ENCODE measurements at places on chromosomes 6 and 20.
A peak's percentile ranks its signal among the peaks of the same experiment; 100 is the strongest.

GRCh38 chr6:74657011-74657410 lies 548.8 kb downstream of the COL12A1 start:
- DNase-seq = peak; percentile 10

DNA sequence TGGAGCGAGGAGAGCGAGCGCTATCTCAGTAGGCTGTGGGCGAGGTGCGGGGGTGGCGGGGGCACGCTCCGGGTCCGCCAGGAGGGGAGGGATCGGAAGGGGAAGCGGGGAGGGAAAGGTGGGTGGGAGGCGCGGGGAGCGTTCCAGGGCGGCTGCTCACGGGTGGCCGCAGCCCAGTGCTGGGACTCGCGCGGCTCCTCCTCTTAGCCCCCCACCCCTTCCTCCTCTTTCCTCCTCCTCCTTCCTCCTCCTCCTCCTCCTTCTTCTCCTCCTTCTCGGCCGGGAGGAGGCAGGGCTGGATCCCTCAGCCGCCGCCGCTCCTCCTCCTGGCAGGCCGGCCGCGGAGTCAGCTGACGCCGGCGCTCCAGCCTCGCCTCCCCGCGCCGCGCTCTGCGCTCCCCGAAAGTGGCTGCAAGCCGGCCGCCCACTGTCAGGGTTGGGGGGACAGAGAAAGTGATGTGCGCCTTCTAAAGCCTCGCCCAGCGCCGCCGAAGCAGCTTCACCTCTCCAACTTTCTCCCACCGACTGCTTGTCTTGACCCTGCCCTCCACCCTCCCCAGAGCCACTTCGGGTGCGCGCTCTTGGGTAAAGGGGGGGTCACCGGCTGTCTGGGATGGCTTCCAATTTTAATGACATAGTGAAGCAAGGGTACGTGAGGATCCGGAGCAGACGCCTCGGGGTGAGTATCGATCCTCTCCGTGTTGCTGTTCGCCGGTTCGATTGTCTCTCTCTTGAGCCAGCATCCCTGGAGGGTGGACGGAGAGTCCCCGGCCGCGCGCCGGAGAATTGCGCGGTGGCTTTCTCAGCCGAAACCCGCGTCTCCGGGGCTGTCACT lies at the start of gene DOK5:
Gene DOK5, plus strand, starts transcription at position 260 of the 835 bp plus-strand sequence. Its CDS starts 354 bp downstream, at position 614.
- DNase-seq = no peak

DNA sequence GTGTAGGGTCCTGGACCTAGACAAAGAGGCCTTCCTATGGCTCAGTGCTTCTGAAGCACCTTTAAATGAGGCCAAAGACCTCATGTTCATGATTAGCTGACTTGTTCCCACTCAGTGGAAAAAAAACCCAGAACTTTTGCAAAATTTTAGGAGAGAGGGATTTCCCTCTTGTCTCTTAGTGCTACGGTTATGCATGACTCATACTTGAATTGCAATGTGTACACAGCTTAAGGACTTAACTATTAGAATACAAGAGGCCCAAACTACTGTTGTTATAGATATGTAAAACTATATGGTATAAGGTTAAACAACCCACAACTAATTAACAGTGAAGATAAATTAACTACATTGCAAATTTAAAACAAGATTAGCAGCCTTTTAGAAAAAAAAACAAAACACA lies 32.3 kb upstream of the HLA-A start:
- no peak for DNase-seq

DNA sequence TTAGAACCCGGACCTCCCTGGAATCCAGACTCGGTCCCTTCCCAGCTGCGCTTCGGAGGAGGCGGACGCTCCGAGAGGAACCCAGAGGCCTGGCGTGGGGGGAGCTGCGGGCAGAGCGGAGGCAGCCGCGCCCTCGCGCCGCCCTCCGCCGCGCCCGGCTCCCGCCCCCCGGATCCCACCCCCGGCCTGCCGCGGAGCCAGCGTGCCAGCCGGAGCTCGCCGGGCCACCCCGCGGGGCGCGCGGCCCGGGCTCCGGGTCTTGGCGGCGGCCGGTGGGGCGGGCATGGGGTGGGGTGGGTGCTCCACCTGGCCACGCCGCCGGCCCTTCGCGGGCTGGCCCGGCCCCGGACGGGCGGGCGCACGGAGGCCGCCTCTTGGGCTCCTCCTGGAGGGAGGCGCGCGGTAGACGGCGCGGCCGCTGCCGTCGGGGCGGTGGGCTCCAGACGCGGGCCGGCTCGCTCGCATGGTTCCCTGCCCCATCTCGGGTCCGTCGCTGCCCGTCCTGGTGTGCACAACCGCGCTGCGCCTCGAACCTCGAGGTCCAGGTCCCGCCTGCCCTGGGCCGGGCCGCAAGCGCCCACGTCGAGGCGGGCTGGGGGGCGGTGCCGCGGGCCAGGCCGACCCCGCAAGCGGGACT lies 592 bp upstream of the CDYL start:
- DNase-seq = no peak

DNA sequence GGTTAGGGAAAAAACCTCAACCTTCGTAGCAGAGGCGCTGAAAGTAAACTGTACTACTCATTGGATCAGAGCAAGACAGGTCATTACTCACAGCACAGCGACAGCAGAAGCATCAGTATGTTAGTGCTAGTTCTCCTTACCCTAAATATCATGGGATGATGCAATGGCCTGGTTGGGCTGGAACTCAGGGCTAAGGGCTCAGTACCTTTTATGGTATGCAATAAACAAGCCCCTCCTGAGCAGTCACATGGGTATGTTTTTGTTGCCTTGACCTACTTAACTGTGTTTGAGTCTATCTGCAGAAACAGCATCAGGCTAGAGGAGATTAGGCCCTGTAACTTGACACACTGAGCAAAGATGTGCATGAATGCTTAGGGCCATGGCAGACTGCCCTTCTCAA lies 369.4 kb upstream of the IMPG1 start:
- DNase-seq = no peak

- DNase-seq = no peak
These were observed 86.3 kb downstream of the ELOVL4 start for GRCh38 chr6:79861023-79861422.

- peak; percentile 5 for DNase-seq
These were observed 108.4 kb upstream of the SIM1 start for GRCh38 chr6:100573166-100573565.

GRCh38 chr20:21136015-21136732 lies 10.3 kb downstream of the KIZ start:
- no peak for DNase-seq

GRCh38 chr6:69771158-69771906 lies 25.5 kb downstream of the LMBRD1 start:
- no peak for DNase-seq

GRCh38 chr6:39892490-39893129 lies 41.7 kb downstream of the MOCS1 start:
- DNase-seq = peak; percentile 48

GRCh38 chr6:41707565-41708200 lies 27.7 kb downstream of the TFEB start:
- DNase-seq = no peak

DNA sequence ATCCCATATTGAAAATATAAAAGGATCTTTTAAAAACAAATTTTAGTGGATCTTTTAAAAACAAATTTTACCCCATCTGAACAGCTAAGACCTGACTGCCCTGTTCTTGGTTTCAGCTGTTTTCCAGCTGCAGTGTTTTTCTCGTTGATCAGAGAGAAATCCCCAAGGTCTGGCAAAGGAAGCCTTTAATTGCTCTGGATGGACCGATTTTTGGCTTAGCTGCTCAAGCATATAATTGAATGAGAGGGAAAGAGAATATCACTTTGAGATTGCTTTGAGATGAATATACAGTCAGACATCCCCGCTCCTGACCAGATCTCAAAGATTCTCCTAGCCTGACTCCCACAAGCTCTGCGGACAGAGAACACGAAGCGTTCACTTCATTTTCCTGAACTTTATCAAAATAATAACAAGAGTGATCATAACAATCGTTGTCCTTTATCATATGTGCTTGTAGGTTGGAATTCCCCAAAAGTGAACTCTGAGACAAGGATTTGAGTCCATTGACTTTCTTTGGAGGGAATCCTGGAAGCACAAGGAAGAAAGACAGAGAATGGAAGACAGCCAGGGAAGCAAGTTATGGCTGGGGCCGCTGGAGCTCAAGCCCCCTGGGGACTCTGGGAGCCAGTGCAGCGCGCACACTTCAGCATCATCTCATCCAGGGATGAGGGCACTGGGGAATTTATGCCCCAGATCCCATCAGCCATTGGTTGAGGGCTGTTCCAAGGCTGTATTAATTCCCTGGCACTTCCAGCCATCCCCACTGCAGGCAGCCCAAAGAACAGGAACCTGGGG lies 101.3 kb downstream of the SNX5 start:
- peak; percentile 35 for DNase-seq

GRCh38 chr6:85551264-85551663 lies 42.4 kb downstream of the SNX14 start:
- DNase-seq = no peak

DNA sequence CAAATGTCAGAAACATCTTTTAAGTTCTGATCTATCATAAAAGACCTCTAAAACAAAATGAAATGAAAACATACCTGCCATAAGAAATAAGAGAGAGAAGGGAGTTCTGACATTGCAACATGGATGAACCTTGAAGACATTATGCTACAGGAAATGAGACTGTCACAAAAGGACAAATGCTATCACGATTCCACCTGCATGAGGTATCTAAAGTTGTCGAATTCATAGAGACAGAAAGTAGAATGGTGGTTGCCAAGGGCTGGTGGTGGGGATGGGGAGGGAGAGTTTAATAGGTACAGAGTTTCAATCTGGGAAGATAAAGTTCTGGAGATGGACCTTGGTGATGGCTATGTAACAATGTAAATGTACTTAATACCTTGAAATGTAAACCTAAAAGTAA lies 3.3 kb downstream of the EZR start:
- no peak for DNase-seq

Data from kidney glomerular epithelial cell (primary cell).